MCF 10A (cell line): ENCODE measurements at places on chromosomes 1 and 21.

- no peak for DNase-seq
Measured at GRCh38 chr1:20233866-20234265, 47.5 kb upstream of the PLA2G2C start.

GRCh38 chr1:212438831-212439237, 6.1 kb downstream of the NENF start:
- no peak for DNase-seq

DNA sequence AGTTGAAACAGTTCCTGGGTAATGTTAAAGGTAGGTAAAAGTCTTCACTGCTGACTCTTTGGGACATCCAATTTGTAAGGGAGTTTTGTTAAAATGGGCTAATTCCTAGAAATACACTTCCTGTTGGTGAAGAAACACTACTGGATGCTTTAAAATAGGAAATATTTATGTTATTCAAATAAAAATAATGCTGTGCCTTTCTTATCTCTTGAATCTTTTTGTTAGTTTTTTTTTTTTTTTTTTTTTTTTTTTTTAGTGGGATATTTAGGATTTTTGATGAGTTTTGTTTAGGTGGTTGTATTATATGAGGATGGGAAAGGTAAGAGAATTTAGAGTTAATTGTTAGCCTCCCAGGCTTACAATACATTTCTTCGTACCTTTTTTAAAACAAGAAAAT, 4.5 kb downstream of the MAGI3 start:
- peak; percentile 14 for DNase-seq

GRCh38 chr21:15968776-15969310, 239.1 kb downstream of the USP25 start:
- no peak for DNase-seq

DNA sequence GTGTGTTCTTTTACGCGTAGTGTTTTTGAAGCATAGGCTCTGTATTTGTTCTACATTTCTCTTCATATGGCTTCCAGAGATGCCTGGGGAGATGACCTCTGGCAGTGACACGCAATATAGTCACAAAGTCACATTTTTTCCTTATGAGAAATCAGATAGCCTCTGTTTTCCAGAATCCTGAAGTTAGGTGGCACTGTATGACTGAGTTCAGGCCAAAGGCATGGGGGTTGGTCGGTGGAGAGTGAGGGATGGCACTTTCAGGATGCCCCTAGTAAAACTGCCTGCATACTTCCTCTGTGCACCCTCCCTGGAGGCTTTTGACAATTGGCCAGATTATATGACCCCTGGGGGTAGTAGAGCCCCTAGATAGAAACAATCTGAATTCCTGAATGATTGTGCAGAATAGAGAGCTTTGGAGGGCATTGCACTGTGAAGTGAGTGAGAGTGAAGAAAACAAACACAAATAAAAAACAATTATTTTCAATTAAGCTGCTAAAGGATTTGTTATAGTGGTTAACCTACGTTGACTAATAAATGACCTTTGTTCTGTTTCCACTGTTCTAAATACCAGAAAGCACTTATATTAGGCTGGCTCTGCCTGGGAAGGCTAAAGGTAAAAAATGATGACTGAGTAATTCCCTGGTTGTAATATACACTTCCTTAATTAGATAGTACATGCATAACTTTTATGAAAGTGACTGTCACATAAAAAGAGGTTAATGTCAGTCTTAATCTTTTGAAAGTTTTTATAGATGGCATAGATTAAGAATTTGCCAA, 1660.8 kb downstream of the PLA2G4A start:
- DNase-seq: peak; percentile 16
